ENCODE measurements at places on chromosomes 1 and 21.

GRCh38 chr1:227758366-227758765 is 23.1 kb downstream of the SNAP47 start:
- no peak overlapping the region for H3K27ac ChIP-seq
- peaks cover 45% of the 10 kb centered on the region for H3K36me3 ChIP-seq
- peak overlapping the region; percentile 52 for H3K4me3 ChIP-seq
- no peaks in the 10 kb centered on the region for H3K27me3 ChIP-seq

DNA sequence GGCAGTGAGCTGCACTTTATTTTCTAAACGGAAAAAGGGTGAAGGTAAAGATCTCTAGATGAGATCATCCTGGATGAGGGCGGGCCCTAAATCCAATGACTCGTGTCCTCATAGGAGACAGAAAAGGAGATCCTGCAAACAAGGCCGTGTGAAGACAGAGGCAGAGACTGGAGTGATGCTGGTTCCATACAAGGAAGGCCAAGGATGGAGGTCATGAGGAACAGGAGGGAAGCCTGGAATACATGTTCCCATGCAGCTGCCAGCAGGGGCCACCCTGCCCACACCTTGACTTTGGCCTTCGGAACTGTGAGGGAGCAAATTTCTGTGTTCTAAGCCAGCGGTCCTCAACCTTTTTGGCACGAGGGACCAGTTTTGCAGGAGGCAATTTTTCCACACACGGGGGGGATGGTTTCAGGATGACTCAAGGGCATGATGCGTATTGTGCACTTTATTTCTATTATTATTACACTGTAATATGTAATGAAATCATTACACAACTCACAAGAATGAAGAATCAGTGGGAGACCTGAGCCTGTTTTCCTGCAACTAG is 94.3 kb downstream of the PSMG1 start:
- no peak overlapping the region for H3K27ac ChIP-seq
- no peaks in the 10 kb centered on the region for H3K36me3 ChIP-seq
- peaks cover 1% of the 10 kb centered on the region for H3K27me3 ChIP-seq
- DNase-seq, result no peak
- no peaks in the 10 kb centered on the region for H3K4me1 ChIP-seq
- H3K4me3 ChIP-seq, result no peak overlapping the region

- no peak overlapping the region for H3K27ac ChIP-seq
- peaks cover 10% of the 10 kb centered on the region for H3K27me3 ChIP-seq
- H3K4me3 ChIP-seq, result no peak overlapping the region
- H3K4me1 ChIP-seq, result no peaks in the 10 kb centered on the region
These were observed 239.8 kb downstream of the LMX1A start for GRCh38 chr1:165116732-165117131.

- no peaks in the 10 kb centered on the region for H3K36me3 ChIP-seq
- no peaks in the 10 kb centered on the region for H3K27me3 ChIP-seq
- H3K4me3 ChIP-seq, result no peak overlapping the region
- no peak for DNase-seq
- H3K4me1 ChIP-seq, result no peaks in the 10 kb centered on the region
These were observed 44.5 kb downstream of the ZBTB8OS start for GRCh38 chr1:32605711-32606424.

- peaks cover 12% of the 10 kb centered on the region for H3K27me3 ChIP-seq
- H3K4me1 ChIP-seq, result no peaks in the 10 kb centered on the region
- H3K27ac ChIP-seq, result no peak overlapping the region
- H3K4me3 ChIP-seq, result no peak overlapping the region
- no peak for DNase-seq
- no peaks in the 10 kb centered on the region for H3K36me3 ChIP-seq
These were observed 200.0 kb downstream of the MATN1 start for GRCh38 chr1:30523055-30524020.

DNA sequence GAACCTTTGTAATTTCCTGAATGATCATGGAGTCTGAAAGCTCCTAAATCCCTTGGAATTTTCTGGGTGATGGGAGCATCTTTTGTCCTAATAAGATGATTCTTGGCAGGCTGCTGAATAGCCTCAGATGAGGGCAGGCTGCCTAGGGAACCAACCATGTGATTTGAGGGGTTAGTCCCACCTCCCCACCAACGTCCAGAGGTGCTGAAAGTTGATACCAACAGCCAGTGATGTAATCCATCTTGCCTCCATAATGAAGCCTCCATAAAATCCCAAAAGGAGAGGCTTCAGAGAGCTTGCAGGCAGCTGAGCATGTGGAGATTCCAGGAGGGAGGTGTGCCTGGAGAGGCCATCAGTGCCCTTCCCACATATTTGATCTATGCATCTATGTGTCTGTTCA is 43.7 kb downstream of the GTF2B start:
- H3K36me3 ChIP-seq, result peaks cover 7% of the 10 kb centered on the region
- H3K4me1 ChIP-seq, result no peaks in the 10 kb centered on the region
- no peak overlapping the region for H3K4me3 ChIP-seq
- no peak for DNase-seq

DNA sequence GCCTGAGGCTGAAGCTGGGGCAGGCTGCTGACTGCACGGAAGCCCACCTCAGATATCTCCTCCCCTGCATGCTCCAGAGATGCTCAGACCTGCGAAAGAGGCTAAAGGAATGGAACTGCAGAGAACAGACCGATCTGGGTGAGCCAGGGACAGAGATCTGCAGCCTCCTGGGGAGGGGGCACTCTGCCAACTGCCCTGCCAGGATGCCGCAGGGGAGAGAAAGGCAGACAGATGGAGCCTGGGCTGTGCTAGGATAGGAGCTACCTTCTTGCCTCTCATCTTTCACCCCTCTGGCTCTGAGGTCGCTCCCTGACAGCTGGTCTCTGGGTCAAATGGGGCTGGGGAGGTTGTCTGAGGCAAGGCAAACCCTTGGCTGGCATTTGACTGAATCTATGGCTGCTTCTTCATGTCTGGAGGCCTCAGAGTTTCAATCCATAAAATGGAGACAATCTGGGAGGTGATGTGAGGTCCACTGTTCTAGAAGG is 238.2 kb downstream of the GRIK3 start:
- no peaks in the 10 kb centered on the region for H3K36me3 ChIP-seq
- no peak overlapping the region for H3K4me3 ChIP-seq
- no peaks in the 10 kb centered on the region for H3K4me1 ChIP-seq
- no peaks in the 10 kb centered on the region for H3K27me3 ChIP-seq
- DNase-seq, result no peak
- no peak overlapping the region for H3K27ac ChIP-seq

DNA sequence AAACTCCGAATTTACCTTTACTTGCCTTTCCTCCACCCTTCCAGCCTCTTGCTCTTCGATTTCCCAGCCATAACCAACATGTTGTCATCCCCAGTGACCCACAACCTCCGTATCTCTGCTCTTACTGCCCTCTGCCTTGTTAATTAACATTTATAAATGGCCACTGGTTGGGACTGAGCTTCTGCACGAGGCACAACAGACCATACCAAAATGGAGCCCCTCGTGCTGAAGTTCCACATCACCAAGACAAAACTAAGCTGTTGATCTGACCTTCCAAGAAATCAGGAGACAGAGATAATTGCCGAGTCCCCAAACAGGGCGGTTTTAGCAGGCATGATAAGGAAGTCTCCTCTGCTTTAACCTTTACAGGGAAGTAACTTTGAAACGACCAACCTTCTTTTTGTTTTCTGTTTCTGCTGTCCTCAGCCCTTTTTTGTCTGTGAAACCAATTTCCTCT is 71.9 kb downstream of the NMNAT2 start:
- peaks cover 10% of the 10 kb centered on the region for H3K27me3 ChIP-seq
- no peak for DNase-seq
- H3K4me3 ChIP-seq, result no peak overlapping the region
- H3K4me1 ChIP-seq, result no peaks in the 10 kb centered on the region

GRCh38 chr21:38699048-38699447 is 106.7 kb upstream of the ETS2 start:
- H3K27me3 ChIP-seq, result peaks cover 2% of the 10 kb centered on the region
- DNase-seq, result no peak
- no peak overlapping the region for H3K4me3 ChIP-seq
- H3K4me1 ChIP-seq, result no peaks in the 10 kb centered on the region
- H3K36me3 ChIP-seq, result no peaks in the 10 kb centered on the region
- H3K27ac ChIP-seq, result no peak overlapping the region

DNA sequence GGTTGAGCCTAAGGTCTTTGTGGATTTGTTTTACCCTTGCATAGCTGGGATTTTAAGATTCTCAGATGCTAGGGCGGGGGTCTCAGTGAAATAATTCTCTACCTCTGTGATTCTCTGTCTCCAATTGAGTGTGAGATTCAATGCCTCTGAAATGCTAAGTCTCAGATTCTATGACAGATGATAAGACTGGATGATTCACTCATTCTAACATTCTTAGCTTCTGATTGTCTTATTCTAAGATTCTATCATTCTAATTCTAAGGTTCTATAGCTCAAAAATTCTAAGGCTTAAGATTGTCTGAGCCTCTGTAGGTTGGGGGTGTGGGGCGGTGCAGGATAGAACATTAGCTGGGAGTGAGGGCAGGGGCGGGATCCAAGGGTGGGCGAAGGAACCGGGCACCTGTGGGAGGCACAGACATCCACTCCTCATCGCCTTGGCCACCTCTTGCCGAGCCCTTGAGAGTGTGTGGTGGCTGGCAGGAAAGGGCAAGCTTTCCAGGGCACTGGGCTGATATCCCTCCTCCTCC is 29.5 kb downstream of the ADGRB2 start:
- no peak for DNase-seq
- no peak overlapping the region for H3K27ac ChIP-seq
- H3K4me3 ChIP-seq, result no peak overlapping the region
- H3K27me3 ChIP-seq, result peaks cover 4% of the 10 kb centered on the region
- peaks cover 4% of the 10 kb centered on the region for H3K4me1 ChIP-seq

GRCh38 chr1:25255706-25256577 is 8.7 kb upstream of the RSRP1 start:
- no peak for DNase-seq
- H3K27ac ChIP-seq, result no peak overlapping the region
- peaks cover 2% of the 10 kb centered on the region for H3K27me3 ChIP-seq
- no peaks in the 10 kb centered on the region for H3K36me3 ChIP-seq
- H3K4me1 ChIP-seq, result no peaks in the 10 kb centered on the region

DNA sequence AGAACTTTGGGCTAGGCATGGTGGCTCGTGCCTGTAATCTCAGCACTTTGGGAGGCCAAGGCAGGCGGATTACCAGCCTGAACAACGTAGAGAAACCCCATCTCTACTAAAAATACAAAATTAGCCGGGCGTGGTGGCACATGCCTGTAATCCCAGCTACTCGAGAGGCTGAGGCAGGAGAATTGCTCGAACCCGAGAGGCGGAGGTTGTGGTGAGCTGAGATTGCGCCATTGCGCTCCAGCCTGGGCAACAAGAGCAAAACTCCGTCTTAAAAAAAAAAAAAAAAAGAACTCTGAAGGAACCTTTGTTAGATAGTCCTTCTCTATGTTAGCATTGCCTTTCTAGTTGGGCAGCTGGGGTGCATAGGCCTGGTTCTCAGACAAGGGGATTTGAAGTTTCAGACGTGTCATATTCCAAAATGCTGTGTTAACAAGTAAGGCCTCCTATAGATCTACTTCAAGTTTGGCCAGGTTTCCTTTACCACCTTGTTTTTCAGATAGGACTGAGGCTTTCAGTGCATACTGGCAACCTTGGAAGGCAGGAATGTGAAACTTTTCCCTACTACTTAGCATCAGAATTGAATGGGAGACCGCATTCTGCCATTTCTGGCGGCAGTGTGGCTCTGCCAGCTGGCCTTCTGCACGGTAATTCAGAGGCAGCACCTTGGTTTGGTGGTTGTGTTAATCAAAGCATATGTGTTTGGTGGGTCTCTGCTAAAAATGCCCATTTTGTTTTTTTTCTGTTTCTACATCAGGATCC is 6.1 kb downstream of the UQCRH start:
- no peak overlapping the region for H3K4me3 ChIP-seq
- H3K36me3 ChIP-seq, result peaks cover 35% of the 10 kb centered on the region
- H3K27ac ChIP-seq, result no peak overlapping the region
- H3K27me3 ChIP-seq, result no peaks in the 10 kb centered on the region

- no peak overlapping the region for H3K4me3 ChIP-seq
- H3K27ac ChIP-seq, result no peak overlapping the region
- peaks cover 3% of the 10 kb centered on the region for H3K27me3 ChIP-seq
- H3K36me3 ChIP-seq, result no peaks in the 10 kb centered on the region
- no peaks in the 10 kb centered on the region for H3K4me1 ChIP-seq
These were observed 51.5 kb downstream of the SYT14 start for GRCh38 chr1:209989525-209989924.

DNA sequence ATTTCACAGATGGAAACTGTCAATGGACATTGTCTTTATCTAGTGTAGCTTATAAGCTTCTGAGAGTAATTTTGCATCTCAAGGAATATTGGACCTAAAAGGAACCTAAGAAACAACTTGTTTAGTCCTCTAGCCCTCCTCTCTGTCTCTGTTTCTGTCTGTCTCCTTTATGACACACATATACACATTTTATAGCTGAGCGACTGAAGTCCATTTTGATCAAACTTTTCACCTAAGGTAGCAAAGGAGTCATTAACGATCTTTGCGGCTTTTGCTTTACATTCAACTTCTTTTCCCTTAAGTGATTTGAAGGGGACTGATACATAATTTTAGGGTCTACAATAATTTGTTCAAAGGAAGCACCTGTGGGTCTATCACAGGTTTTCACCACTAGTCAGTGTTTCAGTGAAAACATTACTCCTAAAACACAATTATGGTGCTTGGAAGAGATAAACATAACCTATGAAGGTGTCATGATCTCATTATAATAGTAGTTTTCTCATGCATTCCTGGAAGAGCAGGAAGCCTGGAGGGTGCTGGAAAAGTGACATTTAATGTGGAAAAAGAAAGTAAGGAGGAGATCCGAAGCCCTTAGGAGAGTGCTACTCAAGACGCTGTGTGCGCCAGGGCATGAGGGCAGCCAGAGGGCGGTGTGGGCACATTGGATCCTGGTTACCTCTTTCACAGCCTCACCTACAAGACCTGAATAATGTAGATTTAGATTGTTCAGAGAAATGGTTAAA is 248.6 kb downstream of the DNM3 start:
- peak overlapping the region; percentile 36 for H3K27ac ChIP-seq
- DNase-seq, result peak; percentile 20
- H3K4me3 ChIP-seq, result no peak overlapping the region
- H3K4me1 ChIP-seq, result peaks cover 7% of the 10 kb centered on the region
- no peaks in the 10 kb centered on the region for H3K27me3 ChIP-seq
- H3K36me3 ChIP-seq, result peaks cover 2% of the 10 kb centered on the region

- no peak overlapping the region for H3K27ac ChIP-seq
- H3K4me3 ChIP-seq, result no peak overlapping the region
- no peaks in the 10 kb centered on the region for H3K36me3 ChIP-seq
- no peak for DNase-seq
These were observed 987 bp upstream of the CDCP2 start for GRCh38 chr1:54153535-54154439.

DNA sequence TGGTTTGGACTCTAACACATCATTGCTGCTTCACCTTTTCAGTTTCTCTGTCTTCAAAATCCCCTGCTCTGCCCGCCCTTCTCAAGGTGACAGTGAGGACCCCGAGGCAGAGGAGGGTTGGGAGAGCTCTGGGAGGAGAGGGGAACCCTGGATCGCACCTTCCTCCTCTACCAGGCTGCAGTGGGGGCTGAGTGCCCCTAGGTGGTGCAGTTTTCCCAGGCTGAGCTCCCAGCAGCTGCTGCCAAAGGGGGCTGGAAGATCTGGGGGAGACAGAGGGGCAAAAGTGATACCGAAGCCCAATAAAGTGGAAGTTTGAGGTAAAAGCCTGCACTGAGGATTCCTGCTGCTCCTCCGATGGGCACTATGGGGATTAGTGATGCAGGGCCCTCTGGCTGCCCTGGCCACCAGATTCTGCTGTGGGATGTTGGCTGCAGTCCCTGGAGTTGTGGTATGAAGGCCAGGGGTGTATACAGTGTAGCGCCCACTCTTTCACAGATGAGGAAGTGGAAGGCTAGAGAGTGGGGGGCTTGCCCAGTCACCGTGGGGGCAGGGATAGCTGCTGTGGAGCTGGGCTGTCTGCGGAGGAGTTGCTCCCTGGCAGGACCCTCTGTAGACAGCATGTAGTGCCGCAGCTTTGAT is 40.7 kb upstream of the SCMH1 start:
- H3K27me3 ChIP-seq, result peaks cover 16% of the 10 kb centered on the region
- no peak for DNase-seq
- no peak overlapping the region for H3K4me3 ChIP-seq
- no peaks in the 10 kb centered on the region for H3K4me1 ChIP-seq
- no peak overlapping the region for H3K27ac ChIP-seq

Data from activated T-helper 1 cell treated with anti-CD3 and anti-CD28 coated beads, Interleukin-12 subunit alpha, Interleukin-12 subunit beta, Interleukin-2, Interleukin-4 antibody, amounts not matched to agents 30 ng/mL and 10 ng/mL and 1 ng/mL, durations not matched to agents 14 hours and 24 hours and 36 hours (primary cell).